OCI-LY7 (cell line): ENCODE measurements at places on chromosomes 7 and 10. TPM values are rescaled to one million over a fixed set of nuclear protein-coding genes. Genes with fewer than 3 reads are reported as not detected.

Gene PLXNA4
- not detected in 2 replicates for total RNA-seq

Gene BAG3
- 2.4 and 2.6 TPM in 2 replicates for total RNA-seq

Gene AUTS2
- total RNA-seq, result 78.5 and 88.5 TPM in 2 replicates

Gene CYP2E1
- total RNA-seq, result 1.7 and 2.4 TPM in 2 replicates

Gene HOGA1
- 0.25 TPM in 1 of 2 replicates, not detected in the other for total RNA-seq

Gene CRTAC1
- not detected in 2 replicates for total RNA-seq

Gene PANK1
- total RNA-seq, result 15.1 and 16.1 TPM in 2 replicates

Gene SFMBT2
- 7.0 and 8.3 TPM in 2 replicates for total RNA-seq

Gene SPDYE16
- 0.20 and 0.21 TPM in 2 replicates for total RNA-seq

Gene GATA3
- total RNA-seq, result not detected in 2 replicates

Gene NUTM2A
- 0.97 and 1.1 TPM in 2 replicates for total RNA-seq

Gene BTBD16
- not detected in 2 replicates for total RNA-seq

Gene AKR1B15
- not detected in 2 replicates for total RNA-seq

Gene CACNB2
- total RNA-seq, result not detected in 2 replicates

Gene PDE6C
- total RNA-seq, result 0.13 TPM in 1 of 2 replicates, not detected in the other

Gene UBN2
- 19.9 and 21.1 TPM in 2 replicates for total RNA-seq

Gene NPSR1
- total RNA-seq, result not detected in 2 replicates

Gene TUBB8
- not detected in 2 replicates for total RNA-seq

Gene WDFY4
- 80.0 and 85.6 TPM in 2 replicates for total RNA-seq

Gene CYP2C8
- not detected in 2 replicates for total RNA-seq

Gene CLCN1
- not detected in 2 replicates for total RNA-seq

Gene TRIM74
- total RNA-seq, result 1.3 and 3.7 TPM in 2 replicates

Gene WNT8B
- total RNA-seq, result not detected in 2 replicates

Gene NPVF
- not detected in 2 replicates for total RNA-seq

Gene AKAP9
- 38.1 and 43.0 TPM in 2 replicates for total RNA-seq

Gene PPP1R9A
- not detected in 2 replicates for total RNA-seq

Gene DRGX
- not detected in 2 replicates for total RNA-seq

Gene IQCE
- 6.2 and 8.6 TPM in 2 replicates for total RNA-seq

Gene TMEM130
- total RNA-seq, result 0.57 and 0.87 TPM in 2 replicates

Gene ERCC6
- total RNA-seq, result 21.9 and 25.7 TPM in 2 replicates

Gene SAP25
- 12.7 and 14.0 TPM in 2 replicates for total RNA-seq

Gene MKX
- total RNA-seq, result not detected in 2 replicates
